Stimulated activated CD4-positive, alpha-beta T cell treated with anti-CD3 and anti-CD28 coated beads, Interleukin-1b, Interleukin-23, amount 100 ng/mL, for 48 hours (primary cell): ENCODE measurements at places on chromosomes 2 and 18.

DNA sequence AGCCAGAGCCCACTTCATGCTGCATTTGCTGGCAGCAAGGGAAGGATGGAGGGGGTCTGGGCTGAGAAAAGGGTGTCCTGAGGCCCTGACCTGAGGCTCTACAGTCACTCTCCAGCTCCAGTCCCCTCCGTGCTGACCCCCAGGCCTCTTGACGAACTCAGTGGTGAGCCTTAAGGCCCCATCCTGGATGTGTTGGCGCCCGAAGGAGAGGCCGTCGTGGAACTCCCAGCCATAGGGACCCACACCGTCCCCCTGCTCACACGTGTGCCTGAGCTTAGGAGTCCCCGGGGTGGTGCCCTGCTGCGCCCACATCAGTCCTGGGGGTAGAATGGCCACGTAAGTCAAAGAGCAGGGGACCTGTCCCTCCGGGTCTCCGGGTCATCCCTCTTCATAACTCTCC is 776 bp downstream of the MOGS start:
- no peak for DNase-seq

GRCh38 chr2:50196775-50197480 is 835.0 kb downstream of the NRXN1 start:
- DNase-seq, result no peak

DNA sequence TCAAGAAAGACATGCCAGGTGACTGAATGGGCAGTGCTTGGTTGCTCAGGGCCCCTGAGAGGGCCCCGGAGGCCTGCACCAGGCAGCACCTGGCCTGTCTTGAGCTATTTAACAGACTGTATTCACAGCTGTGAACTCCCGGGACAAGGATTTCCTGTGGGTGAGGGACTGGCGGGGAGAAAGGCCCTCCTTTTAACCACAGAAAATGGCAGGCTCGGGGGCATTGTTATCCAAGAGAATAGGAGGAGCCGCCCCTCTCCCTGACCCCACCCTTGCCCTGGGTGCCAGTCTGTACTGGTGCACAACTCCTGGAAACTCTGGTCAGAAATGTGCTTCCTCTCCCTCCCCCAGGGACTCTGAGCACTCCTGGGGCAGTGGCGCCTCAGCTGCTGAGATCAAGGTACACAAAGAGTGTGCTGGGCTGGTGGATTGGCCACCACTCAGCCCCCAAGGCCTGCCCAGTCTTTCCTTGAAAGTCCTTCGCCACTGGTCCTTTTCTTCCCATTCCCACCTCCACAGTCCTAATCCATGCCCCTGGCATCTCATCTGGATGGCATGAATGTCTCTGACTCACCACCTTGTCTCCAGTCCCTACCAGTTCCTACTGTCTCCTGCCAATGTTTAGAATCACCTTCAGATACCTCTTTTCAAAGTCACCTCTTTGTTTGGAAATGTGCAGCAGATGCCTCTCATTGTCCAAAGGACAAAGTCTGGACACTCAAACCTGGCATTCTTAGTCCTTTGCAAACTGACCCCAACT is 19.6 kb upstream of the EPAS1 start:
- DNase-seq, result no peak

GRCh38 chr2:151560289-151560688 is 150.6 kb downstream of the RIF1 start:
- no peak for DNase-seq

DNA sequence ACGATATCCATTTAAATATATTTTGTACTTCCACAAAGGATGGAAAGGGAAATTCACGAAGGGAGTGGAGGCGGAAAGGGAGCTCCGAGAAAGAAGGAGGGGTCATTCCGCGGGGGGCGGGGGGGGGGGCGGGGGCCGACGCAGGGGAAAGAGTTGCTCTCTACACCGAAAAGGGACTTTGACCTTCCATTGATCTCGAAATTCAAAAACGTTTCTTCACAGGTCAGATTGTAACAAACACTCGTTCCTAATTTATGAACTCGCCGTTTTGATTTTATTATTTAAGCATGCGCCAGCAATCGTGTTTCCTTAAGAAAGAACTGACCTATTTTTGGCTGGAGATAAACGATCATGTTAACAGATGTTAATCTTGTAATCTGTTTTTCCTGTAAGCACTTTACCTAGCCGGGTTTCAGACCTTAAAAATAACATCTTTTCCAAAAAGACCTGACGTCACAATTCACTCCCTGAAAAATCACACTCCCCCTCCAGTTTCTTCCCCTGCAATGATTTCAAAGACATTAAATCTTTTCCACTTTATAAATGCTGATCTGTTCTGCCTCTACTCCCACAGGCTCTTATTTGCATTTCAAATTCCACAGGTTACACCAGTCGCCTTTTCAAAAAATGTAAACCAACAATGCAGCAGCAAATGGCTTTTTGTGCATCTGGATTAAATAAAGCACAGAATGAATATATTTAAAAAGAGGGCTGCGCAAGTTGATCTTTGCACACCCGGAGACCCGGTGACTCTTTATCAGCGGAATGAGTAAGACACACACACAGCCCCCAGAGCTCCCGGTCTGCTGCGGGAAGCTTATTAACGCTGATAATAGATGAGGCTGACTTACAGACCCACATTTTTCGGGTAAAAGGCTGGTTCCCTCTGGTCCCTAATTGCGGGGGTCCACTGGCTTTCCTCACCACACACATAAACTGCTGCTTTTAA is 1.6 kb downstream of the ZNF516 start:
- no peak for DNase-seq

DNA sequence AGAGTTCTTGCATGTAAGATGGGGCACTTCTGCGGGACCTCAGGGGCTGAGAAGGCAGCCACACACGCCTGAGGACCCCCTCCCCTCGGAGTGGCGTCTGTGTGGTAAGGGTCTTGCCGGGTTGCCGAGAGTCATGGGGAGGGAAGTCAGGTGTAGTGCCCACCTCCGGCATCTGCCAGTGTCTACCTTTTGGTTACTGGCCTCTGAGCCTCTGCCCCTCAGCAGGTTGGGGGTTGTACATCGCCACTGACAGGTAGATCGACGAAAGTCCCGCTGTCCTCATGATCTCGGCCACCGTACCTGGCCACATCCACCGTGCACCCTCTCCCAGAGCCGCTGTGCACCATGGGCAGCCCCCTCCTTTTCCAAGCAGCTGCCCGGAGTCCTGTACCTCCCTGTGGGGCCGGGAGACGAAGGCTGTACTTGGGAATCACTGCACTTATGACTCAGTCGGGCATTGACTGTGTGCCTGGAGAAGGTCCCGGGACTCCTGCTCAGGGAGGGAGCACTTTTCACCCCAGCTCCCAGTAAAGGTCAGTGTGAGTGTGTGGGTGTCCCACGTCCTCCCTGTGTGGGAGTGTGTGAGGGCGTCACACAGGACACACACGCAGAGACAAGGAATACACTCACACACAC is 332.4 kb upstream of the MYT1L start:
- DNase-seq, result no peak

DNA sequence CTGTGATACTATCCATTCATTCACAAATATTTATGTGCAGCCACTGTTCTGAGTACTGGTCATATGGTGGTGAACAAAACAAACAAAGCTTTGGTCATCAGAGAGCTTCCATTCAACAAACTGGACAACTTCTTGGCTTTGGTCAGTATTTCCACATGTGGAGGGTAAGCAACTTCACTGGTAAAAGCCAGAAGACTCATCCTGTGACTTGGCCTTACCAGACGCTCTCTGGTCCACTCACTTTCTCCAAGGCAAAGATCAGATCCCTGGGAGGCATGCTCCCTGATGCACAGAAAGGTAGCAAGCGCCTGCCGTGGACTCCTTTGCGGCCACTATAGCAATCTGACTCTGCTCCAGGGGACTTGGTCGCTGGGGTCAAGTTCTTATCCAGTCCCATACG is 179.5 kb downstream of the EN1 start:
- no peak for DNase-seq

DNA sequence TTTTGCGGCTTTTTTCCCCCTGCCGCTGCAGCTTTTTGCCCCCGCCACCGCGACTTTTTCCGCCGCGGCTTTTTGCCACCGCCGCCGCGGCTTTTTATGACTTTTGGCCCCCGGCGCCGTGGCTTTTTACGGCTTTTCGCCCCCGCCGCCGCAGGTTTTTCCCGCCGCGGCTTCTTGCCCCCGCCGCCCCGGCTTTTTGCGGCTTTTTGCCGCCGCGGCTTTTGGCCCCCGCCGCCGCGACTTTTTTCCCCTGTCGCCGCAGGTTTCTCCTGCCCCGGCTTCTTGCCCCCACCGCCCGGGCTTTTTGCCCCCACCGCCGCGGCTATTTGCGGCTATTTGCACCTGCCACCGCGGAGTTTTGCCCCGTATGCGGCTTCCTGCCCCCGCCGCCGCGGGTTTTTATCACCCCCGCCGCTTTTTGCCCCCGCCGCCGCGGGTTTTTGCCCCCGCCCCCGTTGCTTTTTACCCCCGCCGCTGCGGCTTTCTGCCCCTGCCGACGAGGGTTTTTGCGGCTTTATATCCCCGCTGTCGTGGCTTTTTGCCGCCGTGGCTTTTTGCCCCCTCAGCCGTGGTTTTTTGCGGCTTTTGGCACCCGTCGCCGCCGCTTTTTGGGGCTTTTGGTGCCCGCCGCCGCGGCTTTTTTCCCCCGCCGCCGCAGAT is 2750.9 kb downstream of the RPIA start:
- DNase-seq, result no peak

- no peak for DNase-seq
Observed at GRCh38 chr18:9661564-9661963, 46.5 kb upstream of the RAB31 start.

- no peak for DNase-seq
Observed at GRCh38 chr18:42045346-42045745, 90.3 kb downstream of the PIK3C3 start.

DNA sequence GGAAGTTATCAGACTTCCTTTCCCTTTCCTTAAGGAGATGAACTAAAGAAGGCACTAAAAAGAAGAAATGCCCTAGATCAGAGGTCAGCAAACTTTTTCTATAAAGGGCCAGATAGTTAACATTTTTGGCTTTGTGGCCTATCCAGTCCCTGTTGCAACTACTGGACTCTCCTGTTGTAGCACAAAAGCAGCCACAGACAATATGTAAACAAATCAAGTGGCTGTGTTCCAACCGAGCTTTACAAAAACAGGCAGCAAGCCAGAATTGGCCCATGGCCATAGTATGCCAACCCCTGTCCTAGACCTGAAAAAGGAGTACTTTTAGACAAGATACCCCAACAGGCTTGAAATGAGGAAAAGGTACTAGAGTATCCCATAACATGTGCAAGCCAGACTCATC is 10.9 kb downstream of the NHEJ1 start:
- DNase-seq, result no peak

DNA sequence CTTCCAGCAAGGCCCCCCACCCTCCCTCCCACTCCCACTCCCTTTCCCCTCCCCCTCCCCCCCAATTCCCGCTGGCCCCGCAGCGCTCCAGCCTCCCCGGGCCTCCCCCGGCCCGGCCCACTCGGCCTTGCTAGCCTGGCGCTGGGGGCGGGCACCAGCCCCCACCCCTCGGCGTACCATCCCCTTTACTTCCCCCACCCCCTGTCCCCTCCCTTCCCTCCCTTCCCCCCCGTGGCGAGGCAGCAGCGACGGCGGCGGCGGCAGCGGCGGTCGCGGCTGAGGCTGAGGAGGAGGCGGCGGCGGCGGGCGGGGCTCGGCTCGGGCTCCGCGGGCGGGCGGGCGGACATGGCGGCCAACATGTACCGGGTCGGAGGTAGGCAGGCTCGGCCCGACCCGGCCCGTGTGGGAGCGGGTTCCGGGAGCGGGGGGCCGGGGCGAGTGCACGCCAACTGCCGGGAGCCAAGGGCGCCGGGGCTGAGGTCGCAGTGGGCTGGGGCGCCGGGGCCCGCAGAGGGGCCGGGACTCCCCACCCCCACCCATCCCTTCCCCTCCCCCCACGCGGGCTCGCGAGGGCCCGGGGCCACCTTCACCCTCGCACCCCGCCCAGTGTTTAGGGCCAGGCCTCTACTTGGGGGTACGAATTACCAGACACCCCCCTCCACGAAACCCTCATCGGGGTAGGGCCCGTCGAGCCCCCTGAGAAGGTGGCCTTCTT is at the start of gene MTA3:
TSS of gene MTA3 (plus strand) at position 232 of the 715 bp plus-strand sequence. CDS start at position 346, 114 bp downstream.
- peak; percentile 56 for DNase-seq

DNA sequence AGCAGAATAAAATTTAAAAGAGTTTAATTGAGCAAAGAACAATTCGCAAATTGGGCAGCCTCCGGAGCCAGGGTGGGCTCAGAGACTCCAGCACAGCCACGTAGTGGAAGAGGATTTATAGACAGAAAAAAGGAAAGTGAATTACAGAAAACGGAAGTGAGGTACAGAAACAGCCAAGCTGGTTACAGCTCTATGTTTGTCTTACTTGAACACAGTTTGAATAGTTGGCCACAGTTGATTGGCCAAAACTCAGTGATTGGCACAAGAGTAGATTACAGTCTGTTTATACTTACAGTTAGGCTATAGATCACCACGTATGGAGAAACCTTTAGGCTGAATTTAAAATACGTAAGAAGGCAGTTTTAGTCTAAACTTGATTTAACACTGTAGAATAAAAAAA is 78.8 kb upstream of the NEDD4L start:
- no peak for DNase-seq

- DNase-seq, result no peak
Observed at GRCh38 chr2:190858817-190859216, 21.8 kb upstream of the GLS start.

DNA sequence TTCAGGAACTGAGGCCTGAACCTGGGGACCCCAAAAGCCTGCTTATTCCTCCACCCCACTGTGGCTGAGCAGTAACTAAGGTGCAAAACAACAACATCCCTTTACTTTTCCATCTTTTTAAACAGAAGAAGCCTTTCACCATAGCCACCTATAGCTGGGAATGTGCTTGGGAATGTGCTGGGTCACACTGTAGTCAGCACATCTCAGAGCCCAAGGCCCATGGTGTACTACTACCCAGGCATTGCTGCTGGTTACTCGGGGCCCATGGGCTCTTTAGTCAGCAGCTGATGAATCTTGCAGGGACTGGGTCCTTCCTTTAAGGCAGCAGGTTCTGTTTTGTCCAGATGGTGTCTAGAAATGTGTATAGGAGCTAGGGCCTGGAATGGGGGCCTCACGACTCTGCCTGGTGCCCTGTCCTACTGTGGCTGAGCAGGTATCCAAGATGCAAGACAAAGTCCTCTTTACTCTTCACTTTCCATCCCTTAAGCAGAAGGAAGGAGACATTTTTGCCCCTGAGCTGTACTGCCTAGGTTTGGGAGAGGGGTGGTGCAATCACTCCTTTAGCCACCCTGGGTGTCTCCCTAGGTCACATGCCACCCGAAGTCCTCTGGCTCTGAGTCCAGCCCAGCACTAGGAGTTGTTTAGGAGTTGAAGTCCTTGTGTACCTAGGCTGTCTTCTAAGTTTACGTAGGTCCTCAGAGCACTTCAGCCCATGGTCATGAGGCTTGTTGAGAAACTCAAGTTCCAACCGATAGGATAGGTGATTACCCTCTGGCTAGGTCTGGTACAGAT is 70.1 kb downstream of the OXER1 start:
- no peak for DNase-seq

DNA sequence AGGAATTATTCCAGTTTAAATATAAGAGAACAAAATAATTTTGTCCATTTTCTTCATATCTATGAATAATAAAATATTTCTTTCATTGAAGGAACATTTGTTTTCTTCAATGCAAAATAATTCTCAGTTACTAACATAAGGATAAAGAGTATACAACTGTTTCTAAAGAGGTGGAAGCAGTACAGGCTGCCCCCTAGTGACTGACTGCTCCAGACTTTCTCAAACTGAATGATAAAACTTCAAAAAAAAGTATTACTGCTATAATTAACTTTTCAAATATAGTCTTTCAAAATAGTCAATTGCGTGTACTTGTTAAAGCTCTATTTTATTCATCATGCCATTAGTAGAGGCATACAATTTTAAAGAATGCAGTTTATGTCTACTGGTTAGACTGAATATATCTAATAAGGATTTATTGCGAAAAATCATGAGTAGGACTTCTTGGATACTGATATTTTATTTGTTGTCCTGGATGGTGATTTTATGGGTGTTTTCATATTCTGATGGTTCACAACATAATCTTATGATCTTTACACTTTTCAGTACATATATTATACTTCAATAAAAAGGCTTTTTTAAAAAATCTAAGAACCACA is 100.1 kb downstream of the WDPCP start:
- no peak for DNase-seq
